ENCODE measurements at places on chromosomes 16 and 17. TPM values are rescaled to one million over a fixed set of nuclear protein-coding genes. Genes with fewer than 3 reads are reported as not detected.

ADCY7 gene
- 14.1 TPM for total RNA-seq

KRTAP4-3 gene
- not detected for total RNA-seq

VMP1 gene
- total RNA-seq = 212 TPM

MIS12 gene
- total RNA-seq = 17.5 TPM

FOXF1 gene
- 0.92 TPM for total RNA-seq

NHERF2 gene
- 23.5 TPM for total RNA-seq

MT4 gene
- not detected for total RNA-seq

C17orf50 gene
- total RNA-seq = not detected

KRTAP2-1 gene
- total RNA-seq = not detected

PNMT gene
- total RNA-seq = 3.2 TPM

MAF gene
- total RNA-seq = 13.1 TPM

KRT39 gene
- not detected for total RNA-seq

OMG gene
- total RNA-seq = 45.4 TPM

NUPR1 gene
- 0.46 TPM for total RNA-seq

ITGB4 gene
- total RNA-seq = 4.4 TPM

CETP gene
- 1.4 TPM for total RNA-seq

MT1B gene
- not detected for total RNA-seq

GCGR gene
- total RNA-seq = not detected

CLDN6 gene
- 1.2 TPM for total RNA-seq

TBCD gene
- total RNA-seq = 63.7 TPM

HBQ1 gene
- 7.8 TPM for total RNA-seq

SKAP1 gene
- 0.92 TPM for total RNA-seq

TNFRSF13B gene
- total RNA-seq = not detected

MFAP4 gene
- 0.92 TPM for total RNA-seq

HBA1 gene
- 1,158 TPM for total RNA-seq

LDHD gene
- 6.7 TPM for total RNA-seq

VASN gene
- 3.0 TPM for total RNA-seq

KLHL10 gene
- total RNA-seq = not detected

KIF22 gene
- total RNA-seq = 48.0 TPM

FAM171A2 gene
- 51.4 TPM for total RNA-seq

CBX2 gene
- total RNA-seq = 9.9 TPM

RRAD gene
- 1.8 TPM for total RNA-seq

MGAT5B gene
- 29.8 TPM for total RNA-seq

KRTAP4-4 gene
- total RNA-seq = not detected

KRT33A gene
- not detected for total RNA-seq

SLC25A39 gene
- total RNA-seq = 46.1 TPM

RHBDL3 gene
- total RNA-seq = 4.4 TPM

TEX14 gene
- 0.69 TPM for total RNA-seq

SPSB3 gene
- 44.5 TPM for total RNA-seq

KPNA2 gene
- 55.4 TPM for total RNA-seq

STAC2 gene
- total RNA-seq = 0.46 TPM

CD300LB gene
- total RNA-seq = not detected
